Osteoblast (primary cell): ENCODE measurements at places on chromosomes 13 and 19.

GRCh38 chr19:58552655-58553054 lies 2.2 kb downstream of the CHMP2A start:
- DNase-seq = peak; percentile 85

- peak; percentile 65 for DNase-seq
These were observed 52.0 kb upstream of the SHKBP1 start for GRCh38 chr19:40524655-40525054.

GRCh38 chr13:41700790-41701310 lies 243.5 kb downstream of the RGCC start:
- peak; percentile 2 for DNase-seq

DNA sequence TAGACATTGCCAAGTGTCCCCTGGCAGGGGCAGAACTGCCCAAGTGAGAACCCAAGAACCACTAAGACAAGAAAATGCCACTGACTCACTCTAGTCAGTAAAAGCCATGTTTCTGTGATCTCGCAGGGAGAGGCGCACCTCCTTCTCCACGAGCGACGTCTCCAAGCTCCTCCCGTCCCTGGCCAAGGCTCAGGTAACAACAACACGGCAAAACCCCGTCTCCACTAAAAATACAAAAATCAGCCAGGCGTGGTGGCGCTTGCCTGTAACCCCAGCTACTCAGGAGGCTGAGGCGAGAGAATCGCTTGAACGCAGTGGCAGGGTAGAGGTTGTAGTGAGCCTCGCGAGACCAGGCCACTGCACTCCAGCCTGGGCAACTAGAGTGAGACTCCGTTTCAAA lies 17.5 kb upstream of the USE1 start:
- DNase-seq = peak; percentile 61

DNA sequence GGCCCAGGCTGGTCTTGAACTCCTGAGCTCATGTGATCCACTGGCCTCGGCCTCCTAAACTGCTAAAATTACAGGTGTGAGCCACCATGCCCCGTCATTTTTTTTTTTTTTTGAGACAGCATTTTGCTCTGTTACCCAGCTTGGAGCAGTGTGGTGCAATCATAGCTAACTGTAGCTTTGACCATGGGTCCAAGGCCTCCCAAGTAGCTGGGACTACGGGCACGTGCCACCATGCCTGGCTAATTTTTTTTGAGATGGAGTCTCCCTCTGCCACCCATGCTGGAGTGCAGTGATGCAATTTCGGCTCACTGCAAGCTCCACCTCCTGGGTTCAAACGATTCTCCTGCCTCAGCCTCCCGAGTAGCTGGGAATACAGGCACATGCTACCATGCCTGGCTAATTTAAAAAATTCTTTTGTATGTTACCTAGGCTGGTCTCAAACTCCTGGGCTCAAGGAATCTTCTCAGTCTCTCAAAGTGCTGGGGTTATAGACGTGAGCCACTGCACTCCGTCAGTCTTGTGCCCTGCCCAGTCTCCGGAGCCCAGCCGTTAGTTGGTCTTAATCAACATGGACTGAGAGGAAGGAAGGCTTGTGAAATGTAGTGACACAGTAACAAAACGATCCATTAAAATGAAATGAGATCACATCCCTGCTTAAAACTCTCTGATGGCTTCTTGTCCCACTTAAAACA lies 1.4 kb upstream of the LRG1 start:
- no peak for DNase-seq

DNA sequence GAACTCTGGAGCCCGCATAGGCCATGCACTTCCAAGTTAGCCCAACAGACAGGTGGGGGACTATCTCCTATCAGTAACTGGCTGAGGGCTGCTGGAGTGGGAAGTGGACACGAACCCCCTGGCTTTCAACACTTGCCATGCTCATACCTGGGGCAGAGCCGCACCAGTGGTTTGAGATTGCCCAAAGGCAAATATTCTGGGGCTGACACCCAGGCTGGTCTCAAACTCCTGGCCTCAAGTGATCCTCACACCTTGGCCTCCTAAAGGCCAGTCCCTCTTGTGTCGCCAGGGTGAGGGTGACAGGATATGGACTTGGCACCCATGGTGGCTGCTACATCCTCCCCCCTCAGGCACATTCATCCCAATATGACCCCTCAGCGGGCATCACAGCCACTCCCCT lies 13.1 kb downstream of the NFKBID start:
- no peak for DNase-seq

DNA sequence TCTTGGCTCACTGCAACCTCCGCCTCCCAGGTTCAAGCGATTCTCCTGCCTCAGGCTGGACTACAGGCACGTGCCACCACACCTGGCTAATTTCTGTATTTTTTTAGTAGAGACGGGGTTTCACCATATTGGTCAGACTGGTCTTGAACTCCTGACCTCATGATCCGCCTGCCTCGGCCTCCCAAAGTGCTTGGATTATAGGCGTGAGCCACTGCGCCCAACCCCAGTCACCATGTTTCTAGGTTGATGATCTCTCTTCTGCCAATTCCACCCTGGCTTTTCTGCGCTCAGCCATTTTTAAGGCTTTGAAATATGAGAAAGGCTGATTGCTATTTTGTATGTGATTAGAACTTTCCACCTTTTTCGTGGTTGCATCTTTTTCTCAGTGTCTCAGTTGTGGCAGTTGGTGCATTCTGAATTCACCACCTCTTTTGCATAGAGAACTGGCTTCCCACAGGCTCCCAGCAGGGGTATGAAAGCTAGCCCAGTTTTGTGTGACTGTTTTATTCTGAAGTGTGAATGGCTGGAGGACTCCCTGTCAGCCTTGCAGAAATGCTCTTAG lies 15.5 kb downstream of the CEACAM1 start:
- DNase-seq = no peak

DNA sequence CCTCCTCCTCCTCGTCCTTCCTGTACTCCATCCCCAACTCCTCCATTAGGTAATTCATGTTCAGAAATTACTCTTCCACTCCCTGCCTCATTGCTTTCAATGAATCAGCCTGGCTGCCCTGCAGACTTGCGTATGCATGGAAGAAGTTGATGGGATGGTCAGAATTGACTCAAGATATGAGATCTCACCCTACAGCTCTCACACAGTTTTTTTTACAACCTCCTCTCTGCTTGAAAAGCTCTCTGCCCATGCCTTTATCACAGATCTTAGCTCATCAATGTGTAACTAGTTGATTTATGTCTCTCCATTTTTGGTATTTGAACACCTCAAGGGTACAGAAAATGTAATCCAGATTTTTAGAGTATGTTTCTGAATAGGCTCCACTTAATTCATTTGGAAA lies 506.9 kb downstream of the TBC1D4 start:
- no peak for DNase-seq

DNA sequence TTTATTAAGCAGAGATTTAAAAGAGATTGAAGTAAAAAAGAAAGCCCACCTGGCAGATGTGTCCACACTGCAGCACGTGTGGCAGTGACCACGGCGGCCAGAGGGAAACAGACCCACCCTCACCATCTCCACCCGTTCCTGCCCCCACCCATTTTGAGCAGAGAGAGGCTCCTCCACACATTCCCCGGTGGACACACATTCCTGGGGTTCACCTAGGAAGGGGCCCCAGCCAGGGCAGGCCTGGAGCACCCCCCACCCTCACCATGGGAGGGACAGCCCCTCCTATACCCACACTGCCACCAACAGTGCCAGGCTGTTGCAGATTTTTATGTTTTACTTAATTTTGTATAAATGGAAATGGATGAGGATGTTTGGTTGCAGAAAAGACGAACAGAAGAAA lies 54.9 kb downstream of the SLC7A9 start:
- no peak for DNase-seq

DNA sequence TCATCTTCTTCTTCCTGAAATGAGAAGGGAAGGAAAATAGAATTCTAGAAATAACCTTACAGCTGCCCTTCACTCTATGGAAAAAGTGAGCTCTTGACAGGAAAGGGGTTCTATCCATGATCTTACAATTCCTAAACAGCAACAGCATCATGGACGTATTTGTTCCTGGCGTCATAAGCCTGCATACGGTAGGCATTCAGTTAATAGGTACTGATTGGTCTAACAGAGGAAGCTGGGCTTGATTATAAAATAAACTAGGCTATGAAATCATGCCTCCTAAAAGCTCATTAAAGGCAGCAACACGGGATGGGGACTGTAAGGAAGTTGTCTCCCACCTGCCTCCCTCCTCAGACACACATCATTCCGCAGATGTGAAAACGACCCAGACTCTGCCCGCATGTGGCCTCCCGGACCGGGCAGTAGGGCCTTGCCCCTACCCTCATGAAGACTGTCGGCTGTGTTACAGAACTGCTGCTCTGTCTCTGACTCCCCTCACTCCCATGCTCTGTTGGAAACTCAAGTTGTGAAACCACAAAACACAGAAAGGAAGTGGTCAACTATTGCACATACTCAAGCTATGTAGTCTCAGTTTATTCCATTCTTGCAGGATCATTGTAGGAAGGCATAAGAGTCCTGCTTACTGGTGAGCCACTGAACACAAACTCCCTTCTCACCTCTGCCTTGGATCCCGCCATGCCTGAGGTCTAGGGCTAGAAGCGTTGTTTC lies 129.8 kb downstream of the DLEU7 start:
- peak; percentile 62 for DNase-seq

- no peak for DNase-seq
These were observed 24.6 kb downstream of the CDADC1 start for GRCh38 chr13:49272296-49272695.

- DNase-seq = peak; percentile 58
These were observed 2.3 kb downstream of the ZNF524 start for GRCh38 chr19:55602104-55603001.

DNA sequence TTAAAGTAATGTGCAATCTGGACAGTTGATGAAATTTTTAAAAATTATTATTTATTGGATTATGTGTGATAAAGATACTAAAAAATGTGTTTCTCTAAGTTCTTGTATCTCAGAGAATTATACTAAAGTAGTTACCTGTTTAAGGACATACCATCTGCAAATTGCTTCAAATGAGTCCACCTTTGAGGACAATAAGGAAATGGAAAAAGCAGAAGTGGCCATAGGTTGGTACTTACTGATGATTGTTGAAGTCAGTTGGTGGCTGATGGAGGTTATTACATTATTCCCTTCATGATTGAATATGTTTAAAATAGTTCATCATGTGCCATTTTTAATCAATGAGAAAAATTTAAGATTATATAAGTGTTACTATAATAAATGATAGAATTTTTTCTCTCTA lies 367.0 kb downstream of the MYO16 start:
- no peak for DNase-seq

DNA sequence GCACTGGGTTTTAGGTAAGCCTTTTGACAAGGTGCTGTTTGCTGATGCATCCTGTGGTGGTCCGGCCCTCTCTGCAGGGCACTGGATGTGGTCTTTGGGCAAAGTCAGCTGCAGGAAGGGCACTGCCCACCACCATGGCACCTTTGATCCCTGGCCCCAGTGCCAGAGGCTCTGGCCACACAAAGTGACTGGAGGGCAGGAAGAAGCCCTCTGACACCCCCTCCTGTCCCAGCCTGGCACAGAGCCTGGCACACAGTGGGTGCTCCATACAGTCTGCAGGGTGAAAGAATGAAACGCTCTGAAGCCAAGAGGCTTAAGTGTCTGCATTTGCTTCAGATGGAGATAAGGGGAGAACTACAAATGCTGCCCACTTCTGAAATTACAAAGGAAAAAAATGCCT lies 47.6 kb upstream of the CNMD start:
- DNase-seq = no peak

- DNase-seq = peak; percentile 61
These were observed 2.5 kb downstream of the FTL start for GRCh38 chr19:48967346-48968178.

DNA sequence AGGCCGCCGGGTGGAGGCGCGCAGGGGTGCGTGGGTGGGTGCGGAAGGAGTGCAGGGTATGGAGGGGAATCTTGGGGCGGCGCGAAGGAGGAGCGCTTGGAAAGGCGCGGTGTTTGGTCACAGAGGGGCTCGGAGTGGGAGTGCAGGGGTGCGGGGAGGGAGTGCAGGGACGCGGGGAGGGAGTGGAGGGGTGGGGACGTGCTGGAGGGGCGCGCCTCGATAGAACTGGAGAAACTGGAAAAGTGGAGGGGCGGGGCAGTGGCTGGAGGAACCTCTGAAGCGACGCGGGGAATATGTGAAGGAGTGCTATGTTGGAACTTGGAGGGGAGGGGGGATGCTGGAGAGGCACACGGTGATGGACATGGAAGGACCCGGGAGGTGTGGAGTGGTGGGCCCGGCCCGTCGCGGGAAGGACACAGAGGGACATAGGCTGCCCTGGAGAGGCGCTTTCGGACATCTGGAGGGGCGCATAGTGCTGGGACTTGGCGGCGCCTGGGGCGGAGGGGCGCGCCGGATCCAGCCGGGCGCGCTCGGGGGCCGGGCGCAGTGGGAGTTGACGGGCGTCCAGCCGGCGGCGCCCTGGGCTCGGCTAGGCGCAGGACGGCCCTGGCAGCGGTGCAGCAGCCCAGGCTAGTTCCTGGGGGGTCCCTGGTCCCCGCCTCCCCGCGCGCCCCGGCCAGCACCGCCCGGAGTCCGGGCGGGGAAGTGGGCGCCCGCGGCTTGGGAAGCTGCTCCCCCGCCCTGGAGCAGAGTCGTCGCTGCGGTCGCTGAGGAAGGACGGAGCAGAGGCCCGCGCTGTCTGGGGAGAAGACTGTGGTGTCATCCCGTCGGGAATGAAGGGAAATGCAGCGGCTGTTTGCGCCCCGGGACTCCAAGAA lies 20.8 kb upstream of the SGCG start:
- no peak for DNase-seq

- DNase-seq = no peak
These were observed 14.0 kb downstream of the KLK4 start for GRCh38 chr19:50897191-50897607.

DNA sequence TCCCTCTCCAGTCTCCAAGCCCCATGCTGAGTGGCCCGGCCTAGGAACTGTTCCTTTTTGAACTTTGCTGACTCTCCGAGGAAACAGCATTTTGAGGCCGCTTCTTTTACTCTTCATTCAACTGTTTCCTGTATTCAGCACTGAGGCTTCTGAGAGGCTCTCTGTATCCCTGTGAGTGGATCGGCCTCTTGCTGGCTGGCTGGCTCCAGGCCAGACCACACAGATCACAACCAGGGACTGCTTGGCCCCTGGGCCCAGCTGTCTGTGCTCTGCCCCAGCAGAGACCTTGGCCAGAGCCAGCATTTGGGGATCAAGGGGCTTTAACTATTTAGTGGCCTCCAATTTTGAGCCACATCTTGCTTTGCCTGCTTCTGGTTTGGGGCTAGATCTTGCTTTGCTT lies 75.6 kb upstream of the KL start:
- no peak for DNase-seq

DNA sequence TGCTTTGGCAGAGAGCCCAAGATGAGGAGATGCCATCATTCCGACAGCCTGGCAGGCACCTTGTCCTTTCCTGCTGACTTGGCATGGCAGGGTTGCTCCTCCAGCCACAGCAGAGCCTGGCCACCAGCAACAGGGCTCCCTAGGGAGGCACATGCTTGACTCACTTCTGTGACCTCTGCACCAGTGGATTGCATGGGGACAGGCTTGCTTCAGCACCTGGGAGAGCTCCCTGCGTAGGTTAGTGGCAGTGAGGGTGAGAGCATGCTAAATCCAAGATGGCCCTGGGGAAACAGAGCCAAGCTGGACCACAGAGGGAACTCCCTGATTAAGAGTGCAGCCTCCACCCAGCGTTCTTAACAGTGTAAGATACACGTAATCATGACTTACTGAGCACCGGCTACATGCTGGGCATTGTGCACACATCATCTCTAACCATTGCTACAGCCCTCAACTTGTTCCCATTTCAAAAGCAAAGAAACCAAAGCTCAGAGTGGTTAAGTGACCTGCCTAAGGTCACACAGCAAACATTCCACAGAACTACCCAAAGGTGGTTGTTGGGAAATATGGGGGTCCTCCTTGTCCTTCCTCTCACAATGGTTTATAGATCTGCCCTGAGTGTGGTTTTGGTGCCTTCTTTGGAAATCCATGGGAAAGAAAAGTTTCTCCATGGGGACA lies 116.6 kb upstream of the UQCRFS1 start:
- DNase-seq = no peak
